ENCODE measurements at places on chromosomes 12 and 14. TPM values are rescaled to one million over a fixed set of nuclear protein-coding genes. Genes with fewer than 3 reads are reported as not detected.

Gene DENND5B
- 0.81 TPM for total RNA-seq

Gene MMAB
- 38.0 TPM for total RNA-seq

DNA sequence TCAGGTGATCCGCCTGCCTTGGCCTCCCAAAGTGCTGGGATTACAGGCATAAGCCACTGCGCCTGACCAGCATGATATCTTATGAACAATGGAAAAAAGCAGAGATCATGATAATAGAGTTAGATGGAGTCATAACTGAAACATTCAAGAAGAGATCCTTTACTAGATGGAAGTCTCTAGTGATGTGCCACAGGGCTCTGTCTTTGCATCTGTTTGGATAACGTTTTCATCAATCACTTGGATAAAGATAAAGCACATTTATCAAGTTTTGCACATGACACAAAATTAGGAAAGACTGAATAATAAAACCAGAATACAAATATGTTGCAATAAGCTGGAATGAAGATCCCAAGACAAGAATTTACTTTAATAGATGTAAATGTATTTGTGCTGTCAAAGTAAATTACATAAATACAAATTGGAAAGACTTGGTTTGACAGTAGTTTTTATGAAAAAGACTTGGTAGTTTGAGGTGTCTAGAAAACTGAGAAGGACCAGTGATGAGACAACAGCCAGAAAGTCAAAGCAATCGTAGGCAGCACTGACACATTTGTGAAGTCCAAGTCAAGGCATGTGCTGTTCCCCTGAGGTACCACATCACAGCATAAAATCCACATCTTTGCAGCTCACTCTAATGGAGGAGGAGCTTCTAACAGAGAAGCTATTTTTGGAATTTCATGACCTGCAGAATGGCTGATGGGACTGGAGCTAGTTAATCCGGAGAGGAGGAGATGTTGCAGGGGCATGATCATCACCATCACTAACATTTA is 28.5 kb downstream of the GPRC5A start:
- H3K27me3 ChIP-seq = peaks cover 21% of the 10 kb centered on the region
- H3K36me3 ChIP-seq = no peaks in the 10 kb centered on the region
- peaks cover 10% of the 10 kb centered on the region for H3K4me1 ChIP-seq
- no peak overlapping the region for H3K4me3 ChIP-seq
- no peak overlapping the region for H3K27ac ChIP-seq

DNA sequence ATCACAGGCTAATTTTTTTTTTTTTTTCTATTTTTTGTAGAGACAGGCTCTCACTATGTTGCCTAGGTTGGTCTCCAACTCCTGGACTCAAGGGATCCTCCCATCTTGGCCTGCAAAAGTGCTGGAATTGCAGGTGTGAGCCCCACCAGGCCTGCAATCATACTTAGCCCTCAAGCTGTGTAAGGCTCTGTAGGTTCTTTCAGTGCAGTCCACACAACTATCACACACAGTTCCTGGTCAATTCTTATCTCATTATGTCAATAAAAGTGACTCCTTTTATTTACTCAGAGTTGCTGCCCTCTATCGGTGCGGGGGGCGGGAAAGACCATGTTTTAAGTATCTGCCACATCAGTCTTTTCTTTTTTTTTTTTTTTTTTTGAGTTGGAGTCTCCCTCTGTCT is 29.0 kb downstream of the SLC2A3 start:
- H3K27me3 ChIP-seq = no peaks in the 10 kb centered on the region
- H3K4me1 ChIP-seq = no peaks in the 10 kb centered on the region
- H3K36me3 ChIP-seq = no peaks in the 10 kb centered on the region
- no peak overlapping the region for H3K27ac ChIP-seq
- no peak for DNase-seq
- no peak overlapping the region for H3K4me3 ChIP-seq

Gene RNASE3
- total RNA-seq = not detected

Gene ART4
- total RNA-seq = not detected

- DNase-seq = no peak
- H3K4me3 ChIP-seq = peak overlapping the region; percentile 81
- peaks cover 32% of the 10 kb centered on the region for H3K36me3 ChIP-seq
- peaks cover 51% of the 10 kb centered on the region for H3K4me1 ChIP-seq
- H3K27ac ChIP-seq = peak overlapping the region; percentile 61
- peaks cover 3% of the 10 kb centered on the region for H3K27me3 ChIP-seq
Measured at GRCh38 chr14:54440037-54440436, 1.1 kb downstream of the CNIH1 start.

Gene FAIM2
- 0.95 TPM for total RNA-seq

DNA sequence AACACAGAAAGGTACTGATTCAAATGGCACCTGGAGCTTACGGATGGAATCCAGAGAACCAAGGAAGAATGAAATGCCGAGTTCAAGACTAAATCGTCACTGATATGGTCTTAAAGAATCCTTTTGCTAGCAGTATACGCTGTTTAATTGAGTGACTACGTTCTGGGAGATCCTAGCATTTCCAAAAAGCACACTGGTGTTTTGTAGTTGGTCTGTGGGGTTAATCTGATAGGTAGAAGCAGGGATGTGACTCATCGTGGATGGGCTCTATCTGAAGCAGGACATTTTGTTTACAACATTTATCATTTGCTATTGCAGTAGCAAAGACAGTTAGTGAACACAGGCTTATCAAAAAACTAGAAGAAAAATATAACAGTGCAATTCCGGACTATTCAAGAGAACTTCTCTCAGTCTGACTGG is 169.2 kb upstream of the HMGA2 start:
- no peak overlapping the region for H3K4me3 ChIP-seq
- no peaks in the 10 kb centered on the region for H3K36me3 ChIP-seq
- no peak for DNase-seq
- H3K27me3 ChIP-seq = peaks cover 8% of the 10 kb centered on the region

Gene CCDC175
- not detected for total RNA-seq

GRCh38 chr12:47272412-47273190 is 192.8 kb upstream of the AMIGO2 start:
- H3K36me3 ChIP-seq = peaks cover 2% of the 10 kb centered on the region
- H3K27me3 ChIP-seq = no peaks in the 10 kb centered on the region
- no peak overlapping the region for H3K4me3 ChIP-seq
- H3K4me1 ChIP-seq = peaks cover 69% of the 10 kb centered on the region
- DNase-seq = no peak

DNA sequence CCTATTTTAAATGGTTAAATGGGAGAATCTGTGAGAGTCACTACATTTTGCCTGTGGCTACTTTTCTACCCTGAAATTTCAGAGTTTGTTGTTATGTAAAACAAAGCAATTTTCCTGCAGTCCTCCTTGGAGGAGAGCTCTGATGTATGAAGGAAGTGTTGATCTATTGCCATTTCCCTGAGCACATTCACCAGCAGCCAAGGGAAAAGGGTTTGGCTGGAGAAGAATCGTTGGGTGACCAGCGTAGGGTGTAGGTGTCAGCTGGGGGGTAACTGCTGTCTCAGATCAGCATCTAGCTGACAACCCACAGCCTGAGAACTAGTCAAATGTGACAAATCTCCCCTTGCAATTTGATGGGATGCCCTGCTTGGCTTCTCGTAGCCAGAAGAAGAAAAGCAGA is 230.5 kb downstream of the PDZRN4 start:
- no peaks in the 10 kb centered on the region for H3K4me1 ChIP-seq
- no peaks in the 10 kb centered on the region for H3K36me3 ChIP-seq
- H3K27ac ChIP-seq = no peak overlapping the region

DNA sequence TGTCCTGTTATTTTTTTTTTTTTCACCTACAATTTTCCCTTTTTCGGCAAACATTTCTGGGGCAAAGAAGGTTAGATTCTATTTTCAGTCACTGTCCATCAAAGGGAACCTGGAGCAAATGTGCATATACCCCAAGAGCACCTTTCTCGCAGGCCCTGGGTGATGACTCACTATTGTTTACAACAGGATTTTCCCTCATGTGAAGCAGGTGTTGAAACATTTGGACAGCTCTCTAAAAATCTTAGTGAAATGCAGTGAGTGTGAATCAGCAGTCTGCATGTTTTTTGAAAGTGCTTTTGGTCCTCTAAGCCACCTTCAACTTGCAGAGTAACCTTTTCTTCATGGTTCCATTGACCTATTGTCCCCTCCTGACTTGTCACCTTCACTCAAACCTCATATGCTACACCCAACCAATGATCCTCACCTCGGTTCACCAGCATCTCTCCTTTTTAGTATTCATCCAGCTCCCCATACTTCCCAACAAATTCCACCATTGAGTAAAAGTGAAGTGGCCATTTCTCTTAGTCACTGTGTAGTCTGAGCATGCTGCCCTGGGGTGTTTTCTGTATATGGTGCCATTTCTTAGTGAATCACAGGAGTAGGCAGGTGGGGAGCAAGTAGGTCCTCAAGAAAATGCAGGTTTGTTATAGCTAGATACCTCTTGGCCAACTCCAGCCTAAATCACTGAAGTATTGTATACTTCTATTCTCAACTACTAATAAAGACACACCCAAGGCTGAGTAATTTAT is 260.2 kb downstream of the BMP4 start:
- DNase-seq = no peak
- no peaks in the 10 kb centered on the region for H3K27me3 ChIP-seq
- no peaks in the 10 kb centered on the region for H3K4me1 ChIP-seq
- H3K4me3 ChIP-seq = no peak overlapping the region

DNA sequence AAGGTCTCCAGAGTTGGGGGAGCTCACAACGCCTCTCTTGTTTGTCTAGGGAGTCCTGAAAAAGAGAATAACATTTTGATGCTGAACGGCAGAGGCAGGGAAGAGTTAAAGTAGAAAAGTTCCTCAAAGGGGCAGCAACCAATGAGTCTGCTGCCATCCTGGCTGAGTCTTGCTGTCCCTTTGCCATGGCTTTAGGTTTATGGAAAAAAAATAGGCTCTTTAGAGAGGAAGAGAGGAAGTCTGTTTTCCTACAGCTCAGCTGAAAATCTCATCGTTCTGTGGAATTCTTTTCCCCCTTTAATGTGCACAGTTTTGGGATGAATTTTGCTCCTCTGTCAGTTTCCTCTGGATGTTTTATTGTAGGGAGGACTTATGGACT is 314.8 kb upstream of the TBX3 start:
- no peak for DNase-seq
- no peak overlapping the region for H3K4me3 ChIP-seq
- H3K36me3 ChIP-seq = no peaks in the 10 kb centered on the region
- no peak overlapping the region for H3K27ac ChIP-seq
- no peaks in the 10 kb centered on the region for H3K27me3 ChIP-seq

Gene CPNE8
- total RNA-seq = 4.2 TPM

DNA sequence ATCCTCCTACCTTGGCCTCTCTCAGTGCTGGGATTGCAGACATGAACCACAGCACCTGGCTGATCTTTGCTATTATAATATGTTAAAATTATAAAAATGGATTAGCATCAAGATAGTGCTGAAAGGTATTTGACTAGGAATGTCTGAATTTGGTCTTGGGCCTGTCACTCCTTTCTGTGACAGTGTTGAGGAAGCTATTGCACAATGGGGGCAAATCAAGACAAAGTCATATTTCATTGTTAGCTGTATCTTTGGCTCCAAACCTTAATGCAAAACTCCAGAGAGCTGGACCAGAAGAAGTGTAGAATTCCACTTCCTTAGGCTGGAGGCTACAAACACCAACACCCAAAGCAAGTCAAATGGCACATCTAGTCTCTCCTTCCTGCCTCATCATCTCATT is 42.2 kb downstream of the ZCRB1 start:
- H3K27ac ChIP-seq = no peak overlapping the region
- H3K36me3 ChIP-seq = no peaks in the 10 kb centered on the region
- H3K4me1 ChIP-seq = peaks cover 3% of the 10 kb centered on the region

- no peaks in the 10 kb centered on the region for H3K36me3 ChIP-seq
- no peak overlapping the region for H3K4me3 ChIP-seq
- H3K4me1 ChIP-seq = no peaks in the 10 kb centered on the region
Measured at GRCh38 chr12:61717986-61718385, 542.2 kb upstream of the USP15 start.

GRCh38 chr14:21169573-21169972 is 13.7 kb upstream of the OR5AU1 start:
- H3K4me3 ChIP-seq = no peak overlapping the region
- H3K36me3 ChIP-seq = peaks cover 4% of the 10 kb centered on the region
- no peak for DNase-seq
- H3K27ac ChIP-seq = no peak overlapping the region

GRCh38 chr12:131092901-131093603 is 139.3 kb downstream of the ADGRD1 start:
- no peaks in the 10 kb centered on the region for H3K27me3 ChIP-seq
- H3K36me3 ChIP-seq = no peaks in the 10 kb centered on the region
- no peak overlapping the region for H3K4me3 ChIP-seq
- no peak for DNase-seq
- no peak overlapping the region for H3K27ac ChIP-seq

- peaks cover 21% of the 10 kb centered on the region for H3K4me1 ChIP-seq
- no peak for DNase-seq
- H3K36me3 ChIP-seq = peaks cover 21% of the 10 kb centered on the region
- peak overlapping the region; percentile 87 for H3K4me3 ChIP-seq
- H3K27ac ChIP-seq = peak overlapping the region; percentile 62
- no peaks in the 10 kb centered on the region for H3K27me3 ChIP-seq
Measured at GRCh38 chr12:56267443-56268071, 815 bp downstream of the COQ10A start.

- H3K27ac ChIP-seq = no peak overlapping the region
- H3K4me1 ChIP-seq = no peaks in the 10 kb centered on the region
- no peak for DNase-seq
- no peak overlapping the region for H3K4me3 ChIP-seq
- H3K36me3 ChIP-seq = peaks cover 24% of the 10 kb centered on the region
Measured at GRCh38 chr12:120024193-120024592, 35.2 kb downstream of the BICDL1 start.

- no peak overlapping the region for H3K27ac ChIP-seq
- no peak for DNase-seq
- no peaks in the 10 kb centered on the region for H3K27me3 ChIP-seq
- no peak overlapping the region for H3K4me3 ChIP-seq
Measured at GRCh38 chr14:79464468-79464867, 746.8 kb downstream of the DIO2 start.

GRCh38 chr12:50841716-50842531 is 802 bp upstream of the TMPRSS12 start:
- no peak overlapping the region for H3K27ac ChIP-seq
- no peak overlapping the region for H3K4me3 ChIP-seq
- no peak for DNase-seq
- no peaks in the 10 kb centered on the region for H3K4me1 ChIP-seq

GRCh38 chr12:118984161-118984943 is 3.0 kb downstream of the SRRM4 start:
- no peaks in the 10 kb centered on the region for H3K4me1 ChIP-seq
- no peak overlapping the region for H3K27ac ChIP-seq
- no peaks in the 10 kb centered on the region for H3K36me3 ChIP-seq
- DNase-seq = no peak

Gene HOXC10
- total RNA-seq = not detected

DNA sequence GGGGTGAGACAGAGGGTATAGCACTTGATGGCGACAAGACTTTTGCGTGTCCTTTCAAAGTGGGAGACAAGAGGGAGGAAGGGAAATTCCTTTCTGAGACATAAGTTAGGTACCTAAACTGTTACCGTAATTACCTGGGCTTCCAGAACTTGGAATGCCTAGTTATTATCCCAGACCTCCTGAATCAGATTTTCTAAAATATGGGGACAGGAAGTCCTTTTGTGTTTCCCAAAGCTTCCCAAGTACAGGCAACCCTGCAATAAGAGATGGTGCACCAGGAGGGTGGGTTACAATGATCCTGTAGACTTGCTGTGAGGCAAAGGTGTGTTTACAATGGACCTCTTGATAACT is 83.9 kb downstream of the CMKLR1 start:
- H3K27ac ChIP-seq = no peak overlapping the region
- no peak overlapping the region for H3K4me3 ChIP-seq
- H3K27me3 ChIP-seq = peaks cover 5% of the 10 kb centered on the region

All from activated CD4-positive, alpha-beta memory T cell treated with anti-CD3 and anti-CD28 coated beads, Interleukin-2, amount 10 ng/mL, durations not matched to agents 7 days and 5 days (primary cell).